Esophagus squamous epithelium (tissue), 5 donors: ENCODE measurements at places on chromosomes 4 and X.

DNA sequence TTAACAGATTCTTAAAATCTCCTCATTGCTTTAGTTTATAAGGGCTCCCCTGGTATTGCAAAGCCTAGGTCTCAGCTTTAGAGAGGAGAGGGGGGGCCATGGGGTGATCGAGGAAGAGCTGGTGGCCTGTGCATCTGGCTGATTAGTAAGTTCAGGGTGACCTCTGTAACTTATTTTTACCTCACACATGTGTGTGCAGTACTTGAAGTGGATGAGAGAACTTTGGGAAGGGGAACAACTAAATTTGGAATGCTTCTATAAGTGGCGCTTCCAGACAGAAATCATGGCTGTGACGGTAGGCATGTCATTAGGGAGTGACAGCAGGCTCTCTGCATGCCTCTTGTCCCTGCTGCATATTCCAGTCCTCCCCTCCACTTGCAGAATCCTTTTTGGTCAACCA, 41.9 kb downstream of the FRAS1 start:
- DNase-seq, result no peak

DNA sequence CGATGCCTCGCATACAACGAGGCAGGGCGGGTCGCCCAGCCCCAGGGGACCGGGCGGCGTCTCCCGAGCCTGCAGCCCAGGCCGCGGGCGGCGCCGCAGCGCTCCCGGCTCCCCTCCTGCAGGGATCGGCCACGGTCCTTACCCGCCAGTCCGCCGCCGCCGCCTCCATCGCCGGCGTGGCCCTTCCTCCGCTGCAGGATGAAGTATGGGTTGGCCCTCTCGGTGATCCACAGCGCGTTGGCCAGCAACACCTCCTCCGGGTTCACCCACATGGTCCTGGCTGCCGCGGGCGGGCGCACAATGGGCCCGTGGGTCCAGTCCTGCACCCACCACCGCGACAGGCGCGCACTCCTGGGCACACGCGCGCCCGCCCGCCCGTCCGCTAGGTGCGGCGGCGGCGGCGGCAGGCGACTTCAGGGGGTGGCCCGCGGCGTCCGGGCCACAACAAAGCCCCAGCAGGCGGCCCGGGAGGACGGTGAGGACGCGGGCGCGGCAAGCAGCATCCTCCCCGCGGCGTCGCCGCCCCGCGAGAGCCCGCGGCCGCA, 339 bp downstream of the TBC1D9 start:
- no peak for DNase-seq

DNA sequence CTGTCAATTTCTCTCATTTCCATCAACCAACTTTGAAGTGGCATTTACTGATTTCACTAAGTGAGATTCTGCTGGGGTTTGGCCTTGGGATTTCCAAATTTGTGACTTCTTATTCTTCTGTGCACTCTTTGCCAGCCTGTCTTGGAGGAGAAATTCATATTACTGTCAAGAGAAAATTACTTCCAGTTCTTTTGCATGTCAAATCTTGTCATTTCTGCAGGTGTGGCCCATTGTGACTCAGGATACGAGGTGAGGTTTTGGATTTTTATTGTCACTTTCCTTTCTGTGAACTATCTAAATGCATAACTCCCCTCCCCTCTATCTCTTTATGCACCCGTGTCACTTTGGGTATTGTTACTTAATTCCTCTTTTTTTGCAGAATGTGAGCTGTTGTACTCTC, 102.6 kb upstream of the GUCY1A1 start:
- no peak for DNase-seq

GRCh38 chrX:97616883-97617530, 733.3 kb downstream of the RPA4 start:
- no peak for DNase-seq

DNA sequence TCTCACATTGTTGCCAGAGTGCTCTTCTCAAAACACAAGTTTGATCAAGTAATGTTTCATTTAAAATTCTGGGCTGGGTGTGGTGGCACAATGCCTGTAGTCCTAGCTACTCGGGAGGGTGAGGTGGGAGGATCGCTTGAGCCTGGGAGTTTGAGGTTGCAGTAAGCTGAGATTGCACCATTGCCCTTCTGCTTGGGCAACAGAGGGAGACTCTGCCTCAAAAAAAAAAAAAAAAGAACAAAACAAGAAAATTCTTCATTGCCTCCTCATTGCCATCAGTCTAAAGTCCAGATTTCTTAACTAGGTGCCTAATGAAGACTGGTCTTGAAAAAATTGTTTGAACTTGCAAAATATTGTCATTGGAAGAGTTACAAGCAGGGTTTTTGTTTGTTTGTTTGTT, 120.1 kb downstream of the MFAP3L start:
- DNase-seq, result no peak

DNA sequence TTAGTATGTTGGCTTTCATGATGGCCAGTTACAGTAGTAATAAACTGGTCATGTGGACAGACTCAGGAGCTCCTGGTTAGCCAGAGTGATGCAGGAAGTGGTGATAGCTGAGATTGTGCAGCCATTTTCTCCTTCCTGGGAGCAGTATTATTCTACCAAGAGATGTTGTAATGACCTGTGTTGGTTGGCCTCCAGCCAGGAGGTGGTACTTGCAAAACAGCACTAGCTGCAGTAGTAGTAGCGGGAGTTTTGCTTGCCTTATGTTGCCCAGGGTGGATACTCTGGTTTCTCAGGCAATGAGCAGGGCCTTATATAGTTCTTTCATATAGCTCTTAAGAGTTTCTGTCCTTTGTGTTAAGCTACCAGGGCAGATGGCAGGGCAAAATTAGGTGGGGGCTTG, 998.8 kb downstream of the GLUD2 start:
- DNase-seq, result no peak

- DNase-seq, result no peak
These were observed 173.4 kb upstream of the JADE1 start for GRCh38 chr4:128635955-128636560.

- no peak for DNase-seq
These were observed 114.4 kb upstream of the POF1B start for GRCh38 chrX:85493821-85494220.

- no peak for DNase-seq
These were observed 26.6 kb downstream of the ZRSR2 start for GRCh38 chrX:15816886-15817285.
